ENCODE measurements at places on chromosomes 3 and 15.

GRCh38 chr3:69322158-69322509 lies 63.8 kb downstream of the FRMD4B start:
- no peak for DNase-seq
- H3K27me3 ChIP-seq = no peaks in the 10 kb centered on the region
- H3K4me1 ChIP-seq = peaks cover 21% of the 10 kb centered on the region

GRCh38 chr3:44248152-44248551 lies 6.5 kb downstream of the TOPAZ1 start:
- no peaks in the 10 kb centered on the region for H3K4me1 ChIP-seq
- no peaks in the 10 kb centered on the region for H3K36me3 ChIP-seq
- H3K4me3 ChIP-seq = no peak overlapping the region
- DNase-seq = no peak
- no peak overlapping the region for H3K27ac ChIP-seq
- H3K27me3 ChIP-seq = peaks cover 29% of the 10 kb centered on the region

DNA sequence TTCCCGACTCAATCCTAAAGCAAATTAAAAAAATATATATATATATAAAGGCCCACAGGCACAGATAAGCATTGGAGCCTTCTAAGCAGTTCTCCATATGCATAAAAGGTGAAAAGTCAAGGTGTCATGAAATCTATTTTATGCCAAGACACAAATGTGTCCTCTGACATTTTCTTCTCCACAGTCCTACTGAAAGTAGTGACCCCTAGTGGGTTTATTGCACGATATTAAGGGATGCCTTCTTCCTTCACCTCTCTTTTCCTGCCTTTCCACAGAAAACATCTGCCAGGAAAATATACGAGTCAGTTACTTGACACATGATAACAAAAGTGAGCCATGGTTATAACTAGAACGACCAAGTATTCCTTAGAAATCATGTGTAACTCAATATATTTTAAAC lies 303.2 kb downstream of the TIGIT start:
- H3K27me3 ChIP-seq = no peaks in the 10 kb centered on the region
- no peaks in the 10 kb centered on the region for H3K4me1 ChIP-seq
- H3K27ac ChIP-seq = no peak overlapping the region
- no peak for DNase-seq

- H3K36me3 ChIP-seq = no peaks in the 10 kb centered on the region
- DNase-seq = no peak
- H3K27me3 ChIP-seq = no peaks in the 10 kb centered on the region
- H3K4me3 ChIP-seq = no peak overlapping the region
- H3K27ac ChIP-seq = no peak overlapping the region
- no peaks in the 10 kb centered on the region for H3K4me1 ChIP-seq
Observed at GRCh38 chr15:25246641-25247406, 192.0 kb downstream of the UBE3A start.

DNA sequence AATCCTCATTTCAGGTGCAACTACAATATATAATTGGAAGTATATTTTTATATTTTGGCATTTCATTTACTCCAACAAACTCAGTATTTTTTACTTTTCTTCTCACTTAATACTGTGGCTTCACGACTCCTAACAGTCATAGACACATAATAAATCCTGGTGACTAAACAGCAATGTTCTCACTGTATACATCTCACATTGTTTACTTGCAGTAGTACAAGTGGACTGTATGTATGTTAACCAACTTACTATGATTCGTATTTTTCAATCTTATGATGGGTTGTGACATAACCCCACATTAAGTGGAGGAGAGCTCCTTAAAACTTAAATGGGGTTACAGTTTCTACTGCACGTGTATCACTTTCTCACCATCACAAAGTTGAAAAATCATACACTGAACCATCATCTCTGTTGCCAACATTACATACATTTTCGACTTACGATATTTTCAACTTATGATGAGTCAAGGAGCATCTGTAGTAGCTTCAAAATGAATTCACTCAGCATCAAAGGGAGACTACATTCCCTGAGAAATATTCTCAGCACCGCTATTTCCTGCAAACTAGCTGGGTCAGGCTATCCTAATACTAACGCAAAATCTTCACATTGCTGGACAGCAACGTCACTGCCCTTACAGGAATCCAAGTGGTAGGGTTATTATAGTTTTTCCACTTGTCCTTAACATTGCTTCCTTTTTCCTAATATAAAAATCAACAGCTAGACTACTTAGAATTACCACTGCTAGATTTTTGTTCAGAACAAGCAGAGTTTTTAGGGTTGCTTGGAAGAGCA lies 7.3 kb downstream of the ADAM10 start:
- H3K36me3 ChIP-seq = peaks cover 18% of the 10 kb centered on the region
- H3K4me3 ChIP-seq = no peak overlapping the region
- no peak for DNase-seq
- H3K4me1 ChIP-seq = peaks cover 60% of the 10 kb centered on the region
- no peaks in the 10 kb centered on the region for H3K27me3 ChIP-seq
- no peak overlapping the region for H3K27ac ChIP-seq

DNA sequence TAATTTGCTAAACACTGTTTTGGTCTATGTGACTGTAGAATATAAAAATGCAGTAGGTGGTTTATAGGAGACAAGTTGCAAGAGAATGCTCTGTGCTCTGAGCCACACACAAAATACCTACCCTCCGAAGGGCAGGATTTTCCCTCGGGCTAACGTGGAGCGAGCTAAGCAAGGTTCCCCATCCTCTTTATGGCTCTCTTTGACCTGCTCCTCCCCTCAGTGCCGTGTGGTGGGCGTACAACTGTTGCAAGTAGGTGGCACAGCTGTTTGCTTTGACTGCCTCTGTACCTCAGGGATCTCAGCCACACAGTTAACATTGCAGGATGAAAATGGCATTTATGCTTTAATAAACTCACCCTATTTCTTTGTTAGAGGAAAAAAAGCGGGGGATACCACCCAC lies 339.1 kb downstream of the SATB1 start:
- no peak overlapping the region for H3K4me3 ChIP-seq
- H3K36me3 ChIP-seq = no peaks in the 10 kb centered on the region
- H3K27me3 ChIP-seq = peaks cover 6% of the 10 kb centered on the region
- peaks cover 9% of the 10 kb centered on the region for H3K4me1 ChIP-seq
- no peak overlapping the region for H3K27ac ChIP-seq

GRCh38 chr3:140223631-140224030 lies 288.6 kb downstream of the CLSTN2 start:
- DNase-seq = no peak
- H3K4me3 ChIP-seq = no peak overlapping the region
- H3K4me1 ChIP-seq = no peaks in the 10 kb centered on the region
- H3K27me3 ChIP-seq = no peaks in the 10 kb centered on the region
- no peak overlapping the region for H3K27ac ChIP-seq
- H3K36me3 ChIP-seq = no peaks in the 10 kb centered on the region

DNA sequence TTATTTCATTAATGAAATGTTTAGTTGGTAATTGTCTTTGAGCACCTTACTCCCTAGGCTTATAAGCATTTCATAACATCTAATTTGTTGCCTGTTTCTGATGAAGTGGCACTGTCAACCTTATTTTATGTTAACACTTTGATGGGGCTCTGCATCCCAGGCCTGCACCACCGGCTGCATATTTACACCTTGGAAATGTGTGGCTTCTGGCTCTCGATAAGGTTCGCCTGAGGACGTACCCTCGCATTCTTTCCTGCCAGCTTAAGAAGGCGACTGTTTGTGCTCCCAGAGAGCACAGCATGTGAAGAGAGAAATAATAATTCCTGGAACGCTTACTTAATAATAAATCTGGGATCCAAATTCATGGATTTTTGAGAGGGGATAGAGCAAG lies 763.3 kb upstream of the CFAP20DC start:
- no peak overlapping the region for H3K4me3 ChIP-seq
- H3K36me3 ChIP-seq = peaks cover 14% of the 10 kb centered on the region
- DNase-seq = no peak
- H3K27ac ChIP-seq = no peak overlapping the region

GRCh38 chr15:85624291-85624801 lies 170.4 kb downstream of the KLHL25 start:
- H3K4me1 ChIP-seq = peaks cover 65% of the 10 kb centered on the region
- H3K4me3 ChIP-seq = peak overlapping the region; percentile 51
- H3K27ac ChIP-seq = peak overlapping the region; percentile 39
- H3K27me3 ChIP-seq = no peaks in the 10 kb centered on the region
- peaks cover 35% of the 10 kb centered on the region for H3K36me3 ChIP-seq

DNA sequence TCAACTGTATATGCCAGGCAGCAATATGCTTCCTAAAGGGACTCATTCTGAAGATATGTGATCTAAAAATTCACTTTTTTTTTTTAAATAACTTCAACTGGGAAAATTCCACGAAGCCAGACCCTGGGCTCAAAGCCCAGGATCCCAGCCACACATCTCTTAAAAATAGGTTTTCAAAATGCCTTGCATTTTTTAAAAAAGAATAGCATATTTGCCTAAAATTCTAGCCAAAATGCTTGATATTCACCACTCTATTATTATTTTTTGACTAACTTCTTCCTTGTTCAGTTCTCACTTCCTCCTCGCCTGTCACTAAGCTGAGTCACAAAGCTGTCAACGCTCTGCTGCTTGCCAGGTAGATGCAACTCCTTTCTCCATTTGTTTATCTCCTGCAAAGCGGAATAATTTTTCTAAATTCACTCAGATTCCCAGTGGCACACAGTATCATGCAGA lies 28.0 kb upstream of the VGLL4 start:
- DNase-seq = no peak
- H3K36me3 ChIP-seq = no peaks in the 10 kb centered on the region
- no peaks in the 10 kb centered on the region for H3K27me3 ChIP-seq
